ENCODE measurements at places on chromosomes 11 and 22. TPM values are rescaled to one million over a fixed set of nuclear protein-coding genes. Genes with fewer than 3 reads are reported as not detected.

DNA sequence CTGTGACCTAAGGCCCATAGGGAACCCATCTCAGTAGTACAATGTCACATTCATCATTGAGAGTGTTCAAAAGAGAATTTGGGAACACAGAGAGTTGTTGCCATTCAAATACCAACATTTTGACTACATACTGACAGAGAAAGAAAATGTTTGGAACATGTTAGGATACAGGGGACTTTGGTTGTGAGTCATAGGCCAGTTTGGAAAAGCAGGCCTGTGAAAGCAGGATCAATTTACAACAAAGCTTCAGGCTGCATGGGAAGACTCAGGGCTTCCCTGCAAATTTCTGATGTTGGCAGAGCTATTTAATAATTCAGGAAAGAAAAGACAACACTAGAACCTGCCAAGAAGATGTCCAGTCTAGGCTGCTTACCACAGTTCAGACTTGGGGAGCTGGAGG lies 374 bp downstream of the NLRP10 start:
- H3K4me1 ChIP-seq = no peaks in the 10 kb centered on the region
- DNase-seq = no peak
- no peaks in the 10 kb centered on the region for H3K36me3 ChIP-seq
- H3K27me3 ChIP-seq = no peaks in the 10 kb centered on the region
- H3K27ac ChIP-seq = no peak overlapping the region
- H3K4me3 ChIP-seq = no peak overlapping the region

DNA sequence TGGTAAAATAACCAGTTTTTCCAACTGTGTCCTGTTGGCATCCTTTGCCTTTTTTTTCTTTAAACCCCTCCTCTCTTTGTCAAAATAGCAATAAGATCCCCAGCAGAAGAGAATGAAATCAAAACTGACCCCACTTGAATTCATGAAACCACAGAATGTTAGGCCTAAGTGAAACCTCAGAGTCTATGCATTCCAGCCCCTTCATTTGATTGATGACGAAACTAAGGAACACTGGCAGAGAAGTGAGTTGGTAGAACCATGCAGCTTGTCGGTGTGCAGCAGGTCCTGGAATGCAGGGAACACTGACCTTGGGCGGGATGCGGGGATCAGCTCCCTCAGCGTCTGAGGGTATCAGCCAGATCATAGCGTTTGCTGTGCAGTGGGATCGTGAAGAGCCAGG lies 57.5 kb downstream of the GRK3 start:
- no peaks in the 10 kb centered on the region for H3K27me3 ChIP-seq
- no peak overlapping the region for H3K27ac ChIP-seq
- peaks cover 31% of the 10 kb centered on the region for H3K4me1 ChIP-seq
- peaks cover 9% of the 10 kb centered on the region for H3K36me3 ChIP-seq
- no peak for DNase-seq

Gene CBX7
- total RNA-seq = 141 TPM

DNA sequence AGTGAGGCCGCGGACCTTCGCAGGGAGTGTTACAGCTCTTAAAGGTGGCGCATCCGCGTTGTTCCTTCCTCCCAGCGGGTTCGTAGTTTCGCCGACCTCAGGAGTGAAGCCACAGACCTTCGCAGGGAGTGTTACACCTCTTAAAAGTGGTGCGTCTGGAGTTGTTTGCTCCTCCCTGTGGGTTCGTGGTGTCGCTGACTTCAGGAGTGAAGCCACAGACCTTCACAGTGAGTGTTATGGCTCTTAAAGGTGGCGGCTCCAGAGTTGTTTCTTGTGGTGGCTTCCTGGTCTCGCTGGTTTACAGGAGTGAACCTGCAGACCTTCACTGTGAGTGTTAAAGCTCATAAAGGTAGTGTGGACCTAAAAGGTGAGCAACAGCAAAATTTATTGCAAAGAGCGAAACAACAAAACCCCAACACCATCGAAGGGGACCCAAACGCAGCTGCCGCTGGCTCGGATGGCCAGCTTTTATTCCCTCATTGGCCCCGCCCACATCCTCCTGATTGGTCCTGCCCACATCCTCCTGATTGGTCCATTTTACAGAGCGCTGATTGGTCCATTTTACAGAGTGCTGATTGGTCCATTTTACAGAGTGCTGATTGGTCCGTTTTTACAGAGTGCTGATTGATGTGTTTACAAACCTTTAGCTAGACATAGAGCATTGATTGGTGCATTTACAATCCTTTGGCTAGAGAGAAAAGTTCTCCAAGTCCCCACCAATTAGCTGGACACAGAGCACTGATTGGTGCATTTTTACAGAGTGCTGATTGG lies 1.2 kb upstream of the TMEM45B start:
- H3K27me3 ChIP-seq = no peaks in the 10 kb centered on the region
- no peaks in the 10 kb centered on the region for H3K4me1 ChIP-seq
- DNase-seq = no peak

DNA sequence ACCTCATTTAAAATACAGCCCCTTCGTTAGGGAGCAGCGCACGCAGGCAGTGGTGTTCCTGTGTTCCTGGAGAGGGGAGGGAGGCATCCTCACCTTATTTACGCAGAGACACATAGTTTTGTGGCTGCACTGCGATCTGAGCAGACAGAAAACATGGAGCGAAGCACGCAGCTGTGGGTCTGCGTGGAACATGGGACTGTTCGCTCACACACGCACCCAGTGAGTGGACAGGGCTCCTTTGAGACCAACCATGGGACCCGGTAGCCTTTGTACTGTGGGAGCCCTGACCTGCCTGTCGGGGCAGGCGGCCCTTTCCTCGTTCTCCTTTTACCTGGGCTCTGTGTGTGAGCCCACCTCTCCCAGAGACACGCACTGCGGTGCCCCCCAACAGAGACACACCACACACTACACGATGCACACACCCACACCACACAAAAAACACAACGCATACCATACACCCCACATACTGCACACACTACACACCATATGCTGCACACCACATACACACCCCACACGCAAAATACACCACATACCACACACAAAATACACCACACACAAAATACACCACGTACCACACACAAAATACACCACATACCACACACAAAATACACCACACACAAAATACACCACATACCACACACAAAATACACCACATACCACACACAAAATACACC lies 1245.7 kb downstream of the BRD1 start:
- no peak overlapping the region for H3K4me3 ChIP-seq
- no peak overlapping the region for H3K27ac ChIP-seq
- H3K27me3 ChIP-seq = peaks cover 7% of the 10 kb centered on the region
- no peak for DNase-seq

GRCh38 chr11:2584812-2585565 lies 114.8 kb downstream of the KCNQ1OT1 start:
- H3K4me3 ChIP-seq = no peak overlapping the region
- H3K4me1 ChIP-seq = no peaks in the 10 kb centered on the region
- DNase-seq = no peak
- H3K27ac ChIP-seq = no peak overlapping the region
- H3K27me3 ChIP-seq = no peaks in the 10 kb centered on the region

- no peak for DNase-seq
- H3K27ac ChIP-seq = no peak overlapping the region
- no peaks in the 10 kb centered on the region for H3K36me3 ChIP-seq
- no peaks in the 10 kb centered on the region for H3K27me3 ChIP-seq
- no peaks in the 10 kb centered on the region for H3K4me1 ChIP-seq
Observed at GRCh38 chr11:86487671-86488070, 113.0 kb downstream of the CCDC81 start.

GRCh38 chr11:18590571-18590970 lies 2.0 kb upstream of the UEVLD start:
- peaks cover 17% of the 10 kb centered on the region for H3K4me1 ChIP-seq
- no peak overlapping the region for H3K27ac ChIP-seq
- H3K27me3 ChIP-seq = no peaks in the 10 kb centered on the region

DNA sequence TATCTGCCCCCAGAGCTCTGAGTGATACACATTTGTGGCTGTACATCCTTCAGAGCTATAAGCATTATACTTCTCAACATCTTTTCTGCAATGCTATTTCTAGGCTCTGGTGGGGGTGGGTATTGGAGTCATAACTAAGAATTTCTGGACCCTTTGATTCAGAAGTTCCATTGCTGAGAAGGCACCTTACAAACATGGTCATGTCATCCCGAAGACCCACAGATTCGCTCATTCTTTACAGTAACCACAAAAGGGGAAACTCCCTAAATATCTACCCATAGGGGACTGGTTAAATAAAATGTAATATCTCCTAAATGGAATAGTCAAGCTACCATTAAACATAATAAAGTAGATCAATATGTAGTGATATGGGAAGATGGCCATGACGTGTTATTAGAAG lies 98.8 kb downstream of the PRR5L start:
- peaks cover 39% of the 10 kb centered on the region for H3K4me1 ChIP-seq
- no peak overlapping the region for H3K27ac ChIP-seq

- H3K36me3 ChIP-seq = no peaks in the 10 kb centered on the region
- H3K4me1 ChIP-seq = no peaks in the 10 kb centered on the region
- no peak for DNase-seq
- no peaks in the 10 kb centered on the region for H3K27me3 ChIP-seq
- no peak overlapping the region for H3K27ac ChIP-seq
Observed at GRCh38 chr11:100849901-100850235, 162.8 kb downstream of the ARHGAP42 start.

Gene UPB1
- total RNA-seq = 4.0 TPM

DNA sequence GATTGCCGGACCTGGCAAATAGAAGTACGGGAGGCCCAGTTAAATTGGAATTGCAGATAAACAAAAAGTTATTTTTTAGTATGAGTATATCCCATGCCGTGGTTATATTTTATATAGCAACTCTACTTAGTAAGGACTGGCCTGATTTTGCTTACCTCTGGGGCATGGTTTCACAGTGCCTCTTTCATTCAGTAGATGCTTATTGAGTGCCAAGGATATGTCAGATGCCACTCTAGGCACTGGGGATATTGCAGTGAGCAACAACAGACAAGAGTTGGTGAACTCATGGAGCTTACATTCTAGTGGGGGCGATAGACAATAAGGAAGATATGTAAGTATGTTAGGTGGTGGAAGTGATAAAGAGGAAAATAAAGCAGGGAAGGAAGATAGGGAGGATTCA lies 112.2 kb downstream of the TEAD1 start:
- no peaks in the 10 kb centered on the region for H3K36me3 ChIP-seq
- H3K4me3 ChIP-seq = no peak overlapping the region
- no peak for DNase-seq

DNA sequence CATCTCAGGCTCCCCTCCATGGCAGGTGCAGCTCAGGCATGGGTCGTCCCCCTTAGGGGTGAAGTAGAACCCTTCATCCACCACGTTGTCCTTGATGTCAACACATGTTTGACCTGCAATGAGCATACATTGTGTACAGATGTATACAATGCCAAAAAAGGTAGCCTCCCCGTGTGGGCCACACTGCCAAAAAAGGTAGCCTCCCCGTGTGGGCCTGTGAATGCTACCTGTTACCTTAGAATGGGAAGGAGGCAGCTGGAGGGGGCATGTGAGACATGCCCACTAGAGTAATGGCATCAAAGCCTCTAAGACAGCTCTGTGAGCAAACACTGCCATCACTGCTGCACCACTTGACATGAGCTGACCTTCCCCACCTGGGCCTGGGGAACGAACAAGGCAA lies 73.7 kb downstream of the DGCR2 start:
- no peaks in the 10 kb centered on the region for H3K27me3 ChIP-seq
- no peak overlapping the region for H3K4me3 ChIP-seq
- H3K27ac ChIP-seq = no peak overlapping the region
- H3K36me3 ChIP-seq = peaks cover 75% of the 10 kb centered on the region

DNA sequence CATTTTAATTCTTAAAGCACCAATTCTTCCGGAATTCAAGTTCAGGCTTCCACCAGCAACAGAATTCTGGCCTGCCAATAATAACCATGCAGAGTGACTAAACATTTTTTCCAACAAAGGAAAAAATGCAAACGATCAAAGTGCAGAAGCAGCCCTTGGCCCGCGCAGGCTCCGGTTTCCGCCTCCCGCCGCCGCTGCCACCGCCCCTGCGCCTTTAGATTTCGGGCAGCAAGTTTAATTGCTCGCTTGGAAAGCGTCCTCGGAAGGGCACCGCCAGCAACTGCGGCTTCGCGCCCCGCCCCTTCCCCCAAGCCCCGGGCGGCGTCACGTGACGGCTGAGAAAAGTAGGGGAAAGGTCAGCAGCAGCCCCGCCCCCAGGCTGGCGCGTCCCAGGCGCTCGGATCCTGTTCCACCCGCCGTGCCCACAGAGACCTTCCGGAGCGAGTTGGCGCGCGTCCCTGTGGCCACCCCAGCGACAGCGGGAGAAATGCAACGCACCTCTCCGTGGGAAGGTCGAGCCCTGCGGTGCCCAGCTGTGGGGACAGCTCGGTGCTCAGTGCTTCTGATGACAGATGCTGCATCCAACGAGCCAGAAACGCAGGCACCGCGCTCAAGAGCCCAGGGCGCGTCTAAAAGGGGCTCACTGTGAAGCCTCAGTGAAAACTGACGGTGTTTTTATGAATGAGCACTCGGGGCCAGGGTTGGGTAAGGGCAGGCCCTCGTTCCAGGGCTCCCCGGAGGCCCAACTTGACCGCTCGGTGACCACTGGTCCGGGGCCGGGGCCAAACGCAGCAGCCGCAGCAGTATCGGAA lies 2.5 kb downstream of the CPT1A start:
- peaks cover 57% of the 10 kb centered on the region for H3K4me1 ChIP-seq
- no peaks in the 10 kb centered on the region for H3K27me3 ChIP-seq
- H3K27ac ChIP-seq = peak overlapping the region; percentile 76
- H3K36me3 ChIP-seq = no peaks in the 10 kb centered on the region
- H3K4me3 ChIP-seq = peak overlapping the region; percentile 76

DNA sequence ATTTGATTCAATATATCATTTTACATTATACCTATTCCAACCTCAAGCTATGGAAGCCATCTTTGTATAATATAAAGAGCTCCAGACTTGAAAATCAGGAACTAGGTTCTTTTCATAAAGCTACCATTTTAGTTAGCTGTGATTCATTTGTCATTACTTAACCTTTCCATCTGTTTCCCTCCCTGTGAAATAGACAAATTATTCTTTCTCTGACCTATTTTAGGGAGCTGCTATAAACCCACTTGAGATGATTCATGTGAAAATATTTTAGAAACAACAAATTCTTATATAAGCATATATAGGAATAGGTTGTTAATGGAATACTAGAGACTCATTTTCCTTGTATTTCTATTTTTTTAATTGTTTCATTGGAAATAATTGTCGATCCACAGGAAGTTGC lies 1012.1 kb downstream of the OPCML start:
- H3K4me3 ChIP-seq = no peak overlapping the region
- H3K36me3 ChIP-seq = no peaks in the 10 kb centered on the region
- H3K27me3 ChIP-seq = no peaks in the 10 kb centered on the region

DNA sequence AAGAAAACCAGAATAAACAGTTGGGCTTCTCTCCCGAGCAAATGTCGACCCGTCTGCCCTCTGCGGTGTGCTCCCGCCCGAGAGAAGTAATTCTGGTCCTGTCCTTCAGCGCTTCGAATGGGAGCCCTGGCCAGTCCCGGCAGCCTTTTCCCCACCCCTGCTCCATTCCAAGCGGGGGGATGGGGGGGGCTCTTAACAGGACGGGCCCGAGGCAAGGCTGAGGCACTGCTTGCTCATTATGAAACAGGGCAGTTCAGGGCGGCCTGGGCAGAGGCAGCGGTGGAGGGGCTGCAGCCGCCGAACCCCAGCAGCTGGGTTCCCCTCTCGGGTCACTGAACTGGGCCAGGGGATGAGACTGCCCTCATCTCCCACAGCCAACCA lies 9.1 kb downstream of the BACE1-AS start:
- no peak for DNase-seq
- no peak overlapping the region for H3K27ac ChIP-seq
- H3K4me3 ChIP-seq = no peak overlapping the region
- H3K4me1 ChIP-seq = no peaks in the 10 kb centered on the region
- peaks cover 3% of the 10 kb centered on the region for H3K27me3 ChIP-seq

GRCh38 chr11:14361951-14362350 lies 3.0 kb upstream of the RRAS2 start:
- no peak overlapping the region for H3K4me3 ChIP-seq
- no peak overlapping the region for H3K27ac ChIP-seq
- no peaks in the 10 kb centered on the region for H3K27me3 ChIP-seq
- no peaks in the 10 kb centered on the region for H3K36me3 ChIP-seq

Gene NRIP3
- total RNA-seq = 0.56 TPM

Measured in B cell (primary cell).